Pancreas (tissue), 10 donors: ENCODE measurements at places on chromosomes 11 and 22. TPM values are rescaled to one million over a fixed set of nuclear protein-coding genes. Genes with fewer than 3 reads are reported as not detected.

The SPCS2 gene
- 75.0 TPM for polyA plus RNA-seq

The SLC22A9 gene
- polyA plus RNA-seq: not detected

The TMPRSS13 gene
- polyA plus RNA-seq: 3.2 TPM

The SYNGR1 gene
- 18.0 TPM for polyA plus RNA-seq

The TRIM48 gene
- polyA plus RNA-seq: not detected

The LIF gene
- 4.5 TPM for polyA plus RNA-seq

The CD248 gene
- 4.0 TPM for polyA plus RNA-seq

The PELI3 gene
- 14.7 TPM for polyA plus RNA-seq

The SIRT3 gene
- 21.4 TPM for polyA plus RNA-seq

The NCF4 gene
- polyA plus RNA-seq: 6.5 TPM

The HRAS gene
- 130 TPM for polyA plus RNA-seq

The RFPL2 gene
- polyA plus RNA-seq: 0.19 TPM

The NCAPH2 gene
- polyA plus RNA-seq: 56.8 TPM

The GTSE1 gene
- polyA plus RNA-seq: 0.23 TPM

The MTNR1B gene
- polyA plus RNA-seq: 0.07 TPM

The NOX4 gene
- 0.49 TPM for polyA plus RNA-seq

The CCDC73 gene
- polyA plus RNA-seq: not detected

The DYNC2H1 gene
- polyA plus RNA-seq: 8.8 TPM

The BLID gene
- polyA plus RNA-seq: not detected

The MRGPRX3 gene
- not detected for polyA plus RNA-seq

The OR4A16 gene
- polyA plus RNA-seq: not detected

The ASCL3 gene
- polyA plus RNA-seq: not detected
